Stimulated activated CD8-positive, alpha-beta memory T cell treated with anti-CD3 and anti-CD28 coated beads, Interleukin-4, amount 100 ng/mL, for 48 hours (primary cell): ENCODE measurements at places on chromosomes 7 and 10.

DNA sequence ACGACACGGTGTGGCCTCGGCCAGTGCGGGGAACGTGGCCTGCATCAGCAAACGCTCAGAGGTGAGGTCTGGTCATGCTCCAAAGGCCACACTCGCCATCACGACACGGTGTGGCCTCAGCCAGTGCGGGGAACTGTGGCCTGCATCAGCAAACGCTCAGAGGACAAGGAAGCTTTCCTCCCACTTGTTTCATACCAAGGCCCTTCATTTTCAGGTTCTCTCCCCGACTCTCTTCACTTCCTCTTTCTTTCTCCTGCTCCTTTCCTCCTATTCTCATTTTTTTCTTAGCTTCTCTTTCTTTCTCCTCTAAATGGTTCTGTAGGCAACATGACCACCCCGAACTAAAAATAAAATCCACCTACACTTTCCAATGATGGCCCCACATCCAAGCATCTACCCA, 384.4 kb upstream of the SHH start:
- DNase-seq: no peak

GRCh38 chr10:59885430-59886134, 20.8 kb downstream of the CCDC6 start:
- DNase-seq: no peak

GRCh38 chr10:17241611-17242333, 13.7 kb downstream of the VIM start:
- DNase-seq: no peak

DNA sequence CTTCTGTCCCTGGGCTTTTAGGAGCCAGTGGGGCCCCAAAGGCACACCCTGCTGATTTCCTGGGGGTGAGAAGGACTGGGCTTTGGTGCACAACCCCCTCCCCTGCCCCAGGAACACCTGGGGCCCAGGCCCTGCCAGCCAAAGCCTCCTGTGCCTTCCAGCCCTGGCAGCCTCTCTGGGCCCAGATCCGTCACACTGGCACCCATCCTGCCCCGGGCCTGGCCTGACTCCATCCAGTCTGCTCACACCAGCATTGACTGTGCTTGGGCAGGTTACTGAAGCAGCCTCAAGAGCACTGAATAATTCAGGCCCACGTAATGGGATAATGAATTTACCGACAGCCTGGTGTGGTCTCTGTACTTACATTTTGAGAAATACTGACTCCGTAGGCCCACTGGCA, 12.0 kb upstream of the COMTD1 start:
- no peak for DNase-seq

DNA sequence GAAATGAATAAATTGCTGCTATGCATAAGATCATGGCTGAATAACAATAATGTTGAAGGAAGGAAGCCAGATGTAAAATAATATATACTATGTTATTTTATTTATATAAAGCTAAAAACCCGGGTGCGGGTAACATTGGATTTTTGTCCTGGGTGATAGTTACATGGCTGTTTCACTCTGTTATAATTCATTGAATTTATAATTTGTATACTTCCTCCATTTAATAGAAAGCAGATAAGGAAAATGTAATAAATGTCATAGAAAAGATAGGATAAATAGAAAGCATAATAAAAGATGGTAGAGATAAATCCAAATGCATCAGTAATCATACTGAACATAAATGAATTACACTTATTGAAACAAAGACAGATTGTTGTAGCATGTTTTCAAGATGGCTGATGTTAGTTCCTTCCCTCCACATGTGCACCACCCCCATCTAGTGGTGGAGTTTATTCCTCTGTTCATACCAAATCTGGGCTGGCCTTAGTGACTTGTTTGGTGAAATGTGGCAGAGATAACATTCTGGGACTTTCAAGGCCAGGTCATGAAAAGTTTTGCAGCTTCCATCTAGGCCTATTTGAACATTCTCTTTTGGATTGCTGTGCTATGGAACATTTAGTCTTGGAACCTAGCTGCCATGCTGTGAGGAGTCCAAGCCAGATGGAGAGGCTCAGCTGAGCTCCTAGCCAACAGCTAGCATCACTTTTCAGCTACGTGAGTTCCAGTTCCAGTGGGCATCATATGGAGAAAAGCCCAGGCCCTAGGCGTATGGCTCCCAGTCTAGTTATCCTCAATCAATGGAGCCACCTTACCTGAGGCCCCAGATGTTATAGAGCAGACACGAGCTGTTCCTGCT, 46.9 kb downstream of the AHCYL2 start:
- DNase-seq: peak; percentile 65

DNA sequence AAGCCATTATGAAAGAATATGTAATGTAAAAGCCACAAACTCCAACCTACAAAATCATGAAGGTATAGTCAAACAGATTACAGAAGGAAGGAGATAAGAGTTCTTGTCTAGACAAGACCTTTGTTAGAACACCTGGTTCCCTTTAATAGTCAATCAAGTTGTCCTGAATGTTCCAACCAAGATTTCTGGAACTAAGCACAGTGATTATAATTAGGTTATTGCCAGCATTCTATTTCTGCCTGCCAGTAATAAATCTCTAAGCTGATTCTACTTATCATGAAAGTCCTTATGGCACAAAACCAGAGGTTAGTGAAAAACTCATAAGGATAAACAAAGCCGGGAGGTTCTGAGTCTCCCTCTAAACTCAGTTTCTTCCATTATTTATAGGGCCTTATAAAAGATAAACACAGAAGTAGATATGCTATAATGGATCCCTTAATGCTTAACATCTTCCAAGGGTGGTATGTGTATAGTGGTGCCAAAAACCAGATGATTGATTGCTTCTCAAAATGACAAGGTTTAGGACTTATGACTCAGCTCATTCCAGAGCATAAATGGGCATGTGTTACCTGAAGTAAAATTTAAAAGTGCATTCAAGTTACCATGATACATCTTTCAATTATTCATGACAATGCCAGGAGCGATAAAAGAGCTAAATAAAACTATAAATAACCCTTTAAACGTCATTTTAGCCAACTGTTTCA, 237.2 kb downstream of the CSTF2T start:
- no peak for DNase-seq

DNA sequence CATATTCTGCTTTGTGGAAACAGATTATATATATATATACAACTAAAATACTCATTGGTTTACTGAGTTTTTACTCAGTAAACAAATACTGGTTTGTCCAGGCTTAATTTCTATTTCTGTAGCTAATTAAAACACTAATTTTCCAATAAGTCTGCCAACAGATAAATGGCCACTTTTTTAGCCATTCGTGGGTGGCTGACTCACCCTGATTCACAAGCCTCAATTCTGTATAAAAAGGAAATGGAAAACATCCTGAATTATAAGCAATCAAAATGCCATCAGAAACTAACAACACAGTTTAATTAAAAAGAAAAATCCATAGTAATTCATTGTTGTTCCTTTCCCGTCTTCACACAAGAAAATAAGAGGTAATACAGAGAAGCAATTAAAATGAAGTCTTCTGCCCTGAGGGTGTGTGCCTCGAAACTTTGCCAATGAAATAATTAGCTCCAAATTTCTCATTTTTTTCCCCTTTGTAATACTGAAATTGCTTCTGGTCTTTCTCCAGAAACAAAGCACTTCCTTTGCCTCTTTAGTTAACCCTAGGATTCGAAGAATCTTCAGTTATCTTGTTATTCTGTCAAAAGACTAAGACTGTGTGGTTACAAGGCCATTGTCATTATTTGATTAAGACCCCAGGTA, 118.7 kb upstream of the PTN start:
- DNase-seq: no peak

DNA sequence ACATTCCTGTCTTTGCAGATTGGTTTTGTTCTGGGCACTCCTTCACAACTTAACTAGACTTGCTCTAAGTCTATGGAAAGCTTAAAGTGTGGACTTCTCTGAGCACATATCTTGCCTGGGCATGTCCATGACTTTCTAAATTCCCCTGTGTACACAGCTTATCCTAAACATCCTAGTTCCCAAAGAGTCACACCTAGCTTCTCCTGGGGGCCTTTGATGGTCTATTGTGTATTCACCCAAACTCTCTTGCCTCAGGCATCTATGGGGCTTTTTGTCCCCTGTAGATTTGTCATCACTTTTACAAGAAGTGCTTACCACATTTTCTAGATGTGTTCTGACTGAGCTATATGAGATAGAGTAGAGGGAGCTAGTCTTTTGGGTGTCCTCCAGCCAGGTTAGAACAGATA, 12.2 kb upstream of the ZNF488 start:
- no peak for DNase-seq

DNA sequence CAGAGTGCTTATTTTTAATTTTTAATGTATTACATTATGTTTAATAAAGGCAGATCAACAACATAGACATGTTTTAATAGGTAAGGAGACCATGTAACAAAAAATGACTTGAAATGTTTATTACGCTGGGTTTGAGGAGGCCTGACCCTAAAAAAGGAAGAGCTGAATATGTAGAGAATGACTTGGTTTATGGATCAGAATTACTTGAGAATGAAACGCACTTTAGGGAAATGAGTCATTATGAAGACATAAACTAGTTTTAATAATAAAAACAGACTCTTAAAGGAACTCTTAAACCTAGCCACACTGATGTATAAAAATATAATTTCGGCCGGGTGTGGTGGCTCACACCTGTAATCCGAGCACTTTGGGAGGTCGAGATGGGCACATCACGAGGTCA, 56.5 kb downstream of the CTTNBP2 start:
- no peak for DNase-seq

DNA sequence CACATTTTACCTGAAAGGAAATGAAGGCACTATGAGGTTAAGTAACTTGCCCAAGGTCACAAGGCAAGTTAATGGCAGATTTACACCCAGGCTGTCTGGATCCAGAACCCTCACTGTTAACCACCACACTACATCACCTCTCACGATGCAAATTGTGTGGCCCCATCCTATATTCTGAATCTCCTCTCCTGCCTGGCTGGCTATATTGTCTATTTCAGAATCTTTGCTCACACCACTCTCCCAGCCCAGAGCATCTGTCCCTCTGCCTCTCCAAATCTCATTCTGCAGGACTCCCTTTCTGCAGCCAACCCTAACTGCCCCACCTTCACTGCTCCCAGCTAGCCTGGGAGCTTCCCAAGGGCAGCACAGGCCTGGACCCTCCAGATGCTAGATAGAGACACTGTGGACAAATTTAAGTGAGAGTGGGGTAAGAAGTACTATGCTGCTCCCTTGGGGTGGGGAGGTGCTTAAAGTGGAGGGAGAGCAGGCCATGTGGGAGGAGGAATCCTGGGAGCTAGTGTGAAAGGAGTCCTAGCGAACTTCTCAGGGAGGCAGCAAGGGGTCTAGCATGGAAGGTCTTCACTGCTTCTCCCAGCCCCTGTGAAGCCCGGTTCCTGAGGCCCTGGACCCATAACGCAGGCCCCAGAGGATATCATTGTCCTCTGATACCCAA, 786 bp downstream of the CUEDC2 start:
- DNase-seq: no peak

DNA sequence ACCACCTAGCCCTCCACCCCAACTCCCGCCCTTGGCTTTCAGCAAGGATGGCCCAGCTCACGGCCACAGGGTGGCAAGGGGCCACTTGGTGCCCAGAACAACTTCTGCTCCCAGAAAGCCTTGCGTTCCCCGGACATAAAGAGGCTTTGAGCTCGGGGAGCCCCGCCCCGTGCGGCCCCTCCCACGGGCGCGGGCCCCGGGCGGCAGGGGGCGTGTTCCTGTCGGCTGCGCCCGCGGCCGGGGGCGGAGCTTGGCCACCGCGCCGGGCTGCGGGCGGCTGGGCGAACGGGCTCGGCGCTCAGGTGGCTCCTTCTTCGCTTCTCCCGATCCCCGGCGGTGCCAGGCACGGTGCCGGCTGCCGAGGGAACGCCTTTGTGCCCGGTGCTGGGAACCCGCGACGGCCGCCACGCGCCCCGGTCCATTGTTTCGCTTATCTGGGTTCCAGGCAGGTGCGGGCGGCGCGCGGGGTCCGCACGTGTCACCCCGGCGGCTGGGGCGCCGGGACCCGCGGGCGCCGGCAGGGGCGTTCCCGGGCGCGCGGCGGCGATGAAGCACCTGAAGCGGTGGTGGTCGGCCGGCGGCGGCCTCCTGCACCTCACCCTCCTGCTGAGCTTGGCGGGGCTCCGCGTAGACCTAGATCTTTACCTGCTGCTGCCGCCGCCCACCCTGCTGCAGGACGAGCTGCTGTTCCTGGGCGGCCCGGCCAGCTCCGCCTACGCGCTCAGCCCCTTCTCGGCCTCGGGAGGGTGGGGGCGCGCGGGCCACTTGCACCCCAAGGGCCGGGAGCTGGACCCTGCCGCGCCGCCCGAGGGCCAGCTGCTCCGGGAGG, at the start of gene NFE2L3:
Gene NFE2L3, plus strand, starts transcription at position 246 of the 829 bp plus-strand sequence. Its CDS starts 301 bp downstream, at position 547.
- peak; percentile 87 for DNase-seq

DNA sequence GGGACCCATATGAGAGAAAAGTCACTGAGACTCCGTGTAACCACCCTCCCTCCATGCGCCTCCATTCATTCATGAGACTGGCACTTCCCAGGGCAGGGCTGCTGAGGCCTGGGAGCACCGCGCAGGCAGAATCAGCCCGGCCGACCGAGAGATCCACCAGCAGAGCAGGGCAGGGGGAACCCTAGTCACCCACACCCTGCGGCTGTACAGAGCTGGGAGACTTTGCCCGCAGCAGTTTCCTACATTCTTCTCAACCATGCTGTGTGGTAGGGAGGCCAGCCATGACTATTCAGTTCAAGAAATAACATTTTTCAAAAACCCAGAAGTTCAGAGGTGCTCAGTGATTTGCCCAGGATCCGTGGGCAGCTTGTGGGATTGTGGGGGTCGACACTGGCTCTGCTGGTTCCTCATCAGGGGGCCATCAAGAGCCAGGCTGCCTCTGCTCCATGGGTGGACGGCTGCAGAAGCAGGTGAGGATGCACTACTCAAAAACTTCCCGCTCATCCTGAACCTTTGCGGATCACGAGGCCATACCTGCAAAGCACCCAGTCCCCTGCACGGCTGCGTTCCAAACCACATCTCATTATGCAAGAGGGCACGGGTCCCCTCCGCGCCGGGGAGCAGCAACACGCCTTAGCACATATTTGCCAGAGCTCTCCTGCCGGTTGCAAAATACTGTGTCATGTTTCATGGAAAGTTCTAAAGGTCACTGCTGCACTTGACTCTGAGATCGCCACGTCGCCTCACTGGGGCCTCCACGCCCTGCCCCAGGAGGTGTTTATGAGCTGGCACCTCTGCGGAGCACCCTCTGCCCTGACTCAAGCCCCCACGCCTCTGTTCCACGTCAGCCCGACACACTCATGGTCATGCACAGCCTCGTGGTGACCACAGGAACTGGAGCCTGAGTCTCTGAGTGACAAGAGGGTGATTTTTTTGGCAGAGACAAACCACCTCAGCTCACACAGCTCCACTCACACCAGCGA, 132.0 kb downstream of the PRKAG2 start:
- DNase-seq: peak; percentile 69

DNA sequence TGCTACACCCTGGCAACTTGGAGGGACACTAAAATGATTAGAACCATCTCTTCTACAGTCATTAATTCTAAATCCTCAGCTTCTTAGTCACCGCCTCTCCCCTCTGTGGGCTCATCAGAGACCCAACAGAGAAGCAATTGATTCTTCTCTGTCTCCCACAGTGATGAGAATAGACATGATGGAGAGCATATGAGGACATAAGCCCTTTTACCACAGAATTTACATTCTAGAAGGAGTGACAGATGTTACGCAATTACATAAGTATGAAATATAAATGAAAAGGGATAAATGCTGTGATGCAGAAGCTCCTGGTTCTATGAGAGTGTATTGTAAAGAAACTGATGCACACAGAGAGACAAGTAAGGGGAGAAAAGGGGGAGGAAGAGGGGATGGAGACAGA, 18.1 kb upstream of the ABCB5 start:
- DNase-seq: no peak
